ENCODE measurements at places on chromosomes 11 and 22.

DNA sequence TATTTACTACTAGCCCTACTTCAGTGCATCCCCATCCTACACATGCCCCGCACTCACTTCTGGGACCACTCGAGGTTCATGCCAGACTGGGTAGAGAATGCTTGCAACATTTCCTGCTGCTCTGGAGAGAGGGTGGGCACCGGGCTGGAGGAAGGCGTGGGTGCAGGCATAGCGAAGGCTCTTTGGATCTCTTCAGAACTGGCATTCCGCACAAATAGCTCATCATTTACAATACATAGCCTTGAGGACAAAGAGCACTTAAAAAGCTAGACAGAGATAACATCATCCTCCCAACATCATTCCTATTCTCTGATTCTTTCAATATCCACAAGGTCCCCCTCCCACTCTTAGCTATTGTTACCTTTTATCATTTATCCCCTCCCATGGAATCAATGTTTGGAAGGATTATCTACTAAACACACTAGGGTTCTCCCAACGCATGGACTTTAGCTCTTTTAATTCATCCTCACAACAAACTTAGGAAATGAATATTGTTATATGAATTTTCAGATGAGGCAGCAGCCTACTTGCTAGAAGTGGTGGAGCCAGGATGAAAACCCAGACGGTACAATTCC, 2.5 kb upstream of the TMEM223 start:
- DNase-seq, result no peak

DNA sequence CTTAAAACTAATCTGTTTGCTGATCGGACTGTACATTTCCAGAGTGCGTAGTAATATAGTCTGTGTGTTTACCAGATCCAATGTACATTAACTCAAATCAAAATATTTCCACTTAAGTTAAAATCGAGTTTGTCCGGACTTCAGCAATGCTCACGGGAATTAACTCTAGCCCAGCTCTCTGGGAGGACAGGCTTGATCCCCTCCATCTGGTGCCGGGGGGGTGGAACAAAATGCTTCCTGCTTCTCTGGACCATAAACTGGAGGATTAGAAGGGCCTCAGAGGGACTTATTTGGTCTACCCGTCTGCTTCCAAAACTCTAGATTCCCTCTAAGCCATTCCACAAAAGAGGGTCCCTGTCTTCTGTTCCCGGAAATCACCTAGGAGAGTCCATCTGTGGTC, 511.2 kb downstream of the BUD13 start:
- no peak for DNase-seq

DNA sequence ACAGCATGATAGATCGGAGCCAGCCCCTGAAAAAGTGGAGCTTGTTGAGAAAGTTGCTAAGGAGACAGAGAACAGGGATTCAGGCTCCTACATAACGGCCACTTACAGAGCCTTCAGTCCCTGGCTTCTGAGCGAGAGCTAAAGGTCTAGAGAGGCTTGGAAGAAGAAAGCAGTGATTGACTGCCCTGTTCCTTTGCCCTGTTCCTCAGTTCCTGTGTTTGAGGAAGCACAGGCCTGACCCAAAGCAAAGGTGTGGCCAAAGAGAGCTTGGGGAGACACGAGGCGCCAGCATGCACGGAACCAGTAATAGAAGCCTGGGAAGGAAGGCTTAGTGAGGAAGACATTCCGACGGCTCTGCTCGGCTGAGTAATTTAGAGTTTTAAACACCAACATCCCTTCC, 74.1 kb upstream of the CSNK2A3 start:
- no peak for DNase-seq

DNA sequence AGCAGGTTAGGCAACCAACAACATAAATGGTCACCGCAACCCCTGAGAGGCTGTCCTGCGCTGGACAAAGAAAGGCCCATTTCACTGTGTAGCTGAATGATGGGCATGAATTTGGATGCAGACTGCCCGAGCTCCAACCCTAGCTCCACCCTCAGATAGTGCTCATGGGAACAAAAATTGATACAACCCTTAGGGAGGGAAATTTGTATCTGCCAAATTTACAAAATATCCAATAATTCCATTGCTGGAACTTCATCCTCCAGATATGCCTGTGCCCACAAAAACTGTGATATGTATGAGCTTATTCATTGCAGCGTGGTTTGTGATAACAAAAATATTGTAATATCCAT, 2.0 kb downstream of the MS4A8 start:
- no peak for DNase-seq

- no peak for DNase-seq
Measured at GRCh38 chr11:44527476-44527875, 38.0 kb upstream of the CD82 start.

DNA sequence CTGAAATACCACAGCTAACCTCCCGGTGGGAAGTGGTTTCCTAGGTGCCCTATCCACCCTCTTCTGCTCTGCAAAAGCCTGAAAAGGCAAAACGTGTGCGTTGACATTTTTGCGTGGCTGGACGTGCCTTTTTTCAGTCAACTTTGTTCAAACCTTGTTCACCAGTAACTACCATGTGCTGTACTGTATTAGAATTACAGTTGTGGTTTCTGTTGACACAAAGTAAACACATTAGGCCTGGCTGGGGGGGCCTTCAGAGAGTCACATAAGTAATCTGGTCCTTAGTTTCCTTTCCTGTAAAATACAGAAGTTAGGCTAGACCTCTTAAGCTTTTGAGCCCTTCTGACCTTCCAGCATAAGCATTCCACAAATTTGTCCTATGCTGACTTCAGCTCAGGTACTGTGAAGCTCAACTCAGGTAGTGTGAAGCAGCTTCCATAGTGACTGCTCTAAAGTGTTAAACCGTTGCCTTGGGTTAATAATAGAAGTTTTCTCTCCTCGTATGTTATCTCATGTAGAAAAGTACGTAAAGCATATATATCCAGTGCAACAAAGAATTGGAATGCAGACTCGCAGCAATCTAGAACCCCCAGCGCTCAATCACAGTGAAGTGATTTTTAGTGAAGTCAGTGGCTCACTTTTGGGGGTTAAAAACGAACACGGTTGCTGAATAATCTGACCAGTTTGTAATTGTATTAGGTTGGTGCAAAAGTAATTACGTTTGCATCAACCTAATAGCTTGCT, 1.8 kb downstream of the EWSR1 start:
- no peak for DNase-seq

- no peak for DNase-seq
Measured at GRCh38 chr11:126468102-126468521, 112.6 kb downstream of the ST3GAL4 start.

- no peak for DNase-seq
Measured at GRCh38 chr11:20064961-20065405, 95.3 kb downstream of the DBX1 start.
